Cerebellum (tissue), 4 donors: ENCODE measurements at places on chromosomes 7 and 10. TPM values are rescaled to one million over a fixed set of nuclear protein-coding genes. Genes with fewer than 3 reads are reported as not detected.

GRCh38 chr7:34309116-34309515 lies 348.9 kb upstream of the NPSR1 start:
- DNase-seq: peak; percentile 80

DNA sequence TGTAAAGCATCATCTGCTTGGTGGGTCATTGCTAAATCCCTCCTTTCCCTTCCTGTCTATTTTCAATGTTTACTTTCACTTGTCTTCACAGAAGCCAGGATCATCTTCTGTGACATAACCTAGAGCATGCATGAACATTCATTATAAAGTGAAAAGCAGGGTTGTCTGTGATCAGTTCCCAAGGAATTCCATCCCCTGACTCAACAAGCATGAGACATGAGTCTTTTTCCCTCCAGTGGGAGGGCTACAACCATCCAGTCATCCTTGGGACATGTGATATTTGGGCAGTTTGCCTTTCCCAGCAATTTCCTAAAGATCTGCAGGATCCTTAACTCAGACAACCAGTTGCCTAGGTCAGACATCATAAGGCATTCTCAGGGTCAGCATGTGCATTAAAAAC lies 166.3 kb upstream of the TMEM196 start:
- no peak for DNase-seq

The INTS1 gene
- 31.7 TPM for total RNA-seq

The COL1A2 gene
- 233 TPM for total RNA-seq

DNA sequence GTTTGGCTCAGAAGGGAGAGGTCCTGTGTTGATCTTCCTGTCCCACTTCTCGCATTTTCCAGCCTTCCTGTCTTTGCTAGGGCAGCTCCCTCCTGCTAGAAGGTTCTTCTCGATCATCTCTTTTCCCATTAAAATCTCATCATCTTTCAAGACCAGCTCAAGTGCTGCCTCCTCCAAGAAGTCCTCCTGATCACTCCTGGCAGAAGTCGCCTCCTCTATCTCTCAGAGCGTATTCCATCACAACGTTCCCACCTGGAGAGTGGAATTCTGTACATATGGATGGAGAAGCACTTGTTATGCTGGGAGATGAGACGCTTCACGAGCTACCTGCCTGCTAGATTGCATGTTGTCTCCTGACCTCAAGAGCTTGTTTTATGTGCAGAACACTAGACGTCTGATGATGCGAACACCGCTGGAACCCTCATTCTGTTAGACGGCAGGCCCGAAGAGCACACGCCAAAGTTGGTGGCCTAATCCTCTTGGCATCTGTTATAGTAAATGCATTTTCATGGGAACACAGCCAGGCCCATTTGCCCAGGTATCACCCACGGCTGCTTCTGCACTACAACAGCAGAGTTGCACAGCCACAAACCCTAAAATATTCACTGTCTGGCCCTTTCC lies 68.0 kb upstream of the INSIG1 start:
- DNase-seq: no peak

- no peak for DNase-seq
Measured at GRCh38 chr7:45203936-45204445, 46.4 kb downstream of the RAMP3 start.

- no peak for DNase-seq
Measured at GRCh38 chr10:7756360-7756992, 31.3 kb downstream of the KIN start.

The TCF7L2 gene
- 6.5 TPM for total RNA-seq

The ADRA2A gene
- 8.5 TPM for total RNA-seq

GRCh38 chr10:44064987-44065787 lies 319.7 kb downstream of the CXCL12 start:
- no peak for DNase-seq

DNA sequence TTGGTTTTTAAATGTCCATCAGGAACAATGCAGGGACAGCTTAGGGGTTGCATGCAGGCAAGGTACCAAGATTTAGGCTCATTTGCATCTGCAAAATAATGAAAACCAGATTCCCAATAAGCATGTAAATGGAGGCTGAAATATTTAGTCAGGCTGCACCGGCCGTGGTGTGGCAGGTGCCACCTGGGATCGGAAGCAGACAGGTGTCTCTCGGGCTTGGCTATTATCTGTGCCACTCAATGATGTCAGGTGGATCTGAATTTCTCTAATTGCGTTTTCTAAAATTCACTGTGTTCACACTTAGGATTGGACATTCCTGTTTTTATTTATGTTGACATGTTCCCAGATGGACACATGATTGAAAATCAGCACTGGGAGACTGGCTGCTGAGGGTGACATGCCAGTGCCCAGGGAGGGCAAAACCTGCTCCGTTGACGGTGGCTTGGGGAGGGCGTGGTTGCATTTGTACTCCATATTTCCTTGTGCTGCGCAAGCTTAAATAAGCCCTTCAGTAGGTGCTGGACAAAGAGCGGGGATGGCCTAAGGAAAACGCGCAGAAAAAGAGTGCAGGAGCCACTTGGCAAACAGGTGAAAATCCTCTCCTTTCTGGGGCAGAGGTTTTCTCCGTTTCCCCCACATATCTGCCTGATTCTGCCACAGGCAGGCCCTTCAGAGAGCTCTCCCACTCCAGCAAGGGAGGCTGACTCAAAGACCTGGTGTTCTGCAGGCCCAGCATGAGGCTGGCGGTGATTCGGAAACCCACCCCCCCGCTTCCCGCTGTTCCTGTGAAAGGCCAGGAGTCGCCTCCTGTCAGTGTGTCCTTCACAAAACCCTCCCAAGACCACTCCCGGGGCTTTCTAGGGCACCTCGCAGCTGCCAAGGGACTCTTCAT lies 142.5 kb downstream of the WDR37 start:
- no peak for DNase-seq

The MYOZ1 gene
- 0.18 TPM for total RNA-seq

DNA sequence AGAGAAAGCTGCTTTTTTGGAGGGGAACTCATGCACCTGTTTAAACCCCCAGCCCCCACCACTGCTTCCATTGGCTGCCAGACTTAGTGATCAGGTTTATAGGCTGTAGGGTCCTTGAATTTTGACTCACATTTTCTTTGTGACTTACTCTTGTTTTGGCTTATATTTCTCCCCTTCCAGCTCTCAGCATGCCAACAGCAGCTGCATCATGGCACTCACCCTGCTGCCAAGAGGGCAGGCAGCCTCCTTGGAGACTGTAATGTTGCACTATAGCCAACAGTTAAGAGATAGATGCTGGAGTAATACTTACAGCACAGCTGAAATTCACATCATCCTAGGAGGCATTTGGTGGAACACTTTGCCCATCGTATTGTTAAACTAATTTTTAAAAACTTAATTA lies 98.0 kb upstream of the GLCCI1 start:
- DNase-seq: no peak

GRCh38 chr10:15316145-15316544 lies 54.9 kb downstream of the FAM171A1 start:
- no peak for DNase-seq

The TMEM196 gene
- 12.9 TPM for total RNA-seq

DNA sequence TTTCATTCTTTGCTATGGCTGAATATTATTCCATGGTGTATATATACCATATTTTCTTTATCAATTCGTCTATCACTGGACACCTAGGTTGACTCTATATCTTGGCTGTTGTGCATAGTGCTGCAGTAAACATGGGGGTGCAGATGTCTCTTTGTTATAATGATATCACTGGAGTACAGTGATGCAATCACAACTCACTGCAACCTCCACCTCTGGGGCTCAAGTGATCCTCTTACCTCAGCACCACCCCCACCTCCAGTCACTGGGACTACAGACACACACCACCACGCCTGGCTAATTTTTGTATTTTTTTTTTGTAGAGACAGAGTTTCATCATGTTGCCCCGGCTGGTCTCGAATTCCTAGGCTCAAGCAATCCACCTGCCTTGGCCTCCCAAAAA lies 15.6 kb downstream of the KLHL7 start:
- DNase-seq: no peak

GRCh38 chr10:76195654-76196390 lies 764.4 kb downstream of the LRMDA start:
- no peak for DNase-seq

DNA sequence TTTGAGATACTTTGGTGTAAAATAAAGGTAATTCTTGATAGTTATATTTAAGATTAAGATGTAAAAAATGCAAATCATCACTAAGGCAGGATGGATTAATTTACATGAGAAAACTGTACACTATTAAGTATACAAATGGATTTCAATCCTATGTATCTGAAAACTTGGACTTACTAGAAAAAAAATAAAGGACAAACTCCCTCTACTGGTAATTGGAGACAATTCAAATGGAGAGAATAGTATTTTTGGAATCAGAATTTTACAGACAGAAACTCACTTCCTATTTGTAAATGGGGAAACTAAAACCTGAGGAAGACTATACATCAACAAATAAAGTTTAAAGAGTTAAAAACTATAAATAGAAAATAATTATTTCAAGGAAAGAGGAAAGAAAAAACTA lies 62.6 kb downstream of the CUL2 start:
- DNase-seq: no peak

The LLCFC1 gene
- not detected for total RNA-seq

- DNase-seq: no peak
Measured at GRCh38 chr7:44515590-44516268, 25.3 kb upstream of the NUDCD3 start.
